ENCODE measurements at places on chromosomes 5 and 9.

DNA sequence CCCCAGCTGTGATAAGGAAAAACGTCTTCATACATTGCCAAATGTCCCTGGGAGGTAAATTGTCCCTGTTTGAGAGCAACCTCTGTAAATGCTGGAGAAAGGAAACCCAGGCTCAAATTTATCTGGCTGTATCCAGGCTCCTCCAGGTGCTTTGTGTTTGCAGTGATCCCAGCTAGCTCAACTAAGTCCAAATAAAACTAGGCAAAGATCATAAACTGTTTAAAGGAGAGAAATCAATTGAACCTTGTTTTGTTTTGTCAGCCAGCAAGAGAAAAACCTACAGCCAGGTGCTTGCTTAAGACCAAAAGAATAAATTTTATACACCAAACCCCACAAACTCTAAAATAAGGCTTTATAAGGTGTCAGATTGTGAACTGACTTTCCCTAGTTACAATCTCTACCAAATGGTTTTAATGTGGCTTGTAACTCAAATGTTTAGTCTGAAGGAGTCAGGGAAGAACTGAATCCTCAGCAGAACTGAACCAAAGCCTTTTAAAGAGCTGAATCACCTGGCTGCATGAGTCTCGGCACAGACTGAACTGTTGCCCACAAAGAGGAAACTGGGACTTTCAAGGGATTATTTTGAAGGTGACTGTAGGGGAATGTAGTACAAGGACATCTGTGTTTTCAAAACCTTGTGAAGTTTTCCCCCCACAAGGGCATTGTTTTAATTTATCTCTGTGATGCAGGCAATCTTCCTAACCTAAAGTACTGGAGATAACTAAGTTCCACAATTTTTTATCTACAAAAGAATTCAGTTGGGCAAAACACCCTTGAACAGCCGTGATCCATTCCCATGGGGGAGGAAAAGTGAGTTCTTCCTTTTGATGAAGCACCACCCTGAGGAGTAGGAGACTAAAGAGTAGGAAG is 201.7 kb upstream of the TARS1 start:
- DNase-seq: no peak

DNA sequence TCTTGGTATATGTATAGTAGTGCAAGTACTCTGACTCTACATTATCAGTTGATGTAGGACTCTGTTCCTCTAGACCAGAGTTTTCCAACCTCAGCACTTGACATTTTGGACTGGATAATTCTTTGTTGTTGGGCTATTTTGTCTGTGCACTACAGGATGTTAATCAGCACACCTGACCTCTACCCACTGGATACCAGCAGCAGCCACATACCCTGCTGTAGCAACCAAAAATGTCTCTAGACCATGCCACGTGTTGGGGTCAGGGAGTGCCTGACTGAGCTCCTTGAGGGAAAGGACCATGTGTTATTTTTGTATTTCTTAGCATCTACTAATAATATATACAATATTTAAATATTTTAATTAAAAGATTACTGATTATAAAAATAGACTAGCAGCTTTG is 42.7 kb downstream of the TNPO1 start:
- DNase-seq: no peak

DNA sequence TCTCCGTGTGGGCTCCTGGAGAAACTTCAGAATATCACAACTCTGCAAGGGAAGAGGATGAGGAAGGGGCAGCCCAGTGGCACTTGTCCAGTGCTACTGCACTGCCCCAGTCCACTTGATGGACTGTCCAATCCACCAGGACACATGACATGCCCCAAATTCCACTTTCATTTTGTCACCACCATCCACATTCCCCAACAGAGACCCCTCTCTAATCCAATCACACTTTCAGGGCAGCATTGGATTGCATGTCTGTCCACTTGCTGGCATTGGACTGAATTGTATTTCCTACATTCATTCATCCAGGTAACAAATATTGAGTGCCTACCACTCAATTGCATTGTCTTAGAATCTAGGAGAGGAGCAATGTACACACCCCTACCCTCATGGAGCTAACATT is 14.8 kb downstream of the HBEGF start:
- DNase-seq: no peak

DNA sequence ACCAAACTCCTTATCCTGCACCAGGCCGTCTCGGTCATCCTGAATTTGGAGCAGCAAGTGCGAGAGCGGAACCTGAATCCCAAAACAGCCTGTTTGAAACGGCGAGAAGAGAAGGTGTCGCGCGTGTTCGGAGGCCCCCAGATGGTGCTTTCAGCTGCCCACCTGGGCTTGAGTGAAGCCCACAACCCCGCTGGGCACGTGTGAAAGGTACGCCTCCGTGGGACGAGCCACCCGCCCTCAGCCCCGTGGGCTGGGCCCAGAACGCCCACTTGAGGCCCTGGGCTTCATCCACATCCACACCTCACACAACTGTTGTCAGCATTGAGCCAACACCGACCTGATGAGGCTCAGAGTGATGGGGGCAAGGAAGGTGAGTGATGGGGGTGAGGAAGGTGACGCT is 72.8 kb downstream of the INSL6 start:
- DNase-seq: no peak

DNA sequence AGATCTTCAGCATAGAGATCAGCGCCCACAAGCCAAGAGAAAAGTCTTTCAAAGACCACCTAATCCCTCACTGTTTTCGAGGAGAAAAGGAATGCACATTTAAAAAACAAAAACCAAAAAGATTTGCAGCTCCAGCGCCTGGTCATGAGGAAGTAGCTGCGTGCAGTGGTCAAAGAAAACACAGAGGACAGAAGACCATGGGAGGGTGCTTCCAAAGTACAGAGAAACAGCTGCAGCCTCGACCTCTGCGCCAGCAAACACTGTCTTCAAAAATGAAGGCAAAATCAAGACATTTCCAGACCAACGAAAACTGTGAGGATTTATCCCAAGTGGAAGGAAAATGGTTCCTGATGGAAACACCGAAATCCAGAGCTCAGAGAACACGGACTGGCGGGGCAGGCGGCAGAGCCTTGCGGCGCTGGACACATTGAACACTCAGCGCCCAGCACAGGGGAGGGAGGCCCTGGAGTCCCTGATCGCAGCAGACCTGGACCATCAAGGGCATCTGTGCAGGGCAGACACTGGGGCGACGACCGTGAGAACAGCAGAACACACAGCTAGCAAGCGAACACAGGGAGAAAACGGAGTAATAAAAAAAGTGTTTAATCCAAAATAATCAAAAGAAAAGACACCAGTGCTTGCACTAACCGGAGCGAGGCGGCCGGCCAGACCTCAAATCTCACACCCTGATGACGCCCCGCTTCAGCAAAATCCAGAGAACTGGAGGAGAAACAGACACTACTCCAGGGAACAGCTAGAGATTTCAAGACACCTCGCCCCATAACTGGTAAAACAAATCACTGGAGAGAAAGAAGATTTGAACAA is 12.6 kb upstream of the SLC12A7 start:
- no peak for DNase-seq

- DNase-seq: no peak
These were observed 4.8 kb downstream of the ANKRD34B start for GRCh38 chr5:80565330-80565729.

GRCh38 chr5:139708877-139709581 is 60.9 kb downstream of the CXXC5 start:
- no peak for DNase-seq

GRCh38 chr9:209143-209758 is 5.4 kb upstream of the DOCK8 start:
- no peak for DNase-seq

GRCh38 chr5:8500426-8500825 is 631.5 kb downstream of the MTRR start:
- no peak for DNase-seq

DNA sequence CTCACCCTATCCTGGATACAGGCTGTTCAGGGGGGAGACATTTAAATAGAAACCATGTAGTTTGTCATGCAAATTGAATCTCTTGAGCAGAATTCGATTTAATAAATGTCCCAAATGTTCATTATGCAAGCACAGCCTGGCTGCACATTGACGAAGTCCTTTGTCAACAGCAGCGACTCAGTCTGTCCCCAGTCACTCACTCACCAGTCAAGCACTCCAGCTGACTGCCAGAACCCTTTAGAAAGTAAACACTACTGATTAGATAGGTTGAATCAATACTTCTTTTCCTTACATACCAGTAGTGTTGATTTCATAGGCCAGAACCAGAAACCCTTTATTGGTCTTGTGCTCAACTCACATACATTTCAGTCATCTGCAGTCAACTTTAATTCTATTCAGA is 27.5 kb downstream of the CDH6 start:
- DNase-seq: no peak

DNA sequence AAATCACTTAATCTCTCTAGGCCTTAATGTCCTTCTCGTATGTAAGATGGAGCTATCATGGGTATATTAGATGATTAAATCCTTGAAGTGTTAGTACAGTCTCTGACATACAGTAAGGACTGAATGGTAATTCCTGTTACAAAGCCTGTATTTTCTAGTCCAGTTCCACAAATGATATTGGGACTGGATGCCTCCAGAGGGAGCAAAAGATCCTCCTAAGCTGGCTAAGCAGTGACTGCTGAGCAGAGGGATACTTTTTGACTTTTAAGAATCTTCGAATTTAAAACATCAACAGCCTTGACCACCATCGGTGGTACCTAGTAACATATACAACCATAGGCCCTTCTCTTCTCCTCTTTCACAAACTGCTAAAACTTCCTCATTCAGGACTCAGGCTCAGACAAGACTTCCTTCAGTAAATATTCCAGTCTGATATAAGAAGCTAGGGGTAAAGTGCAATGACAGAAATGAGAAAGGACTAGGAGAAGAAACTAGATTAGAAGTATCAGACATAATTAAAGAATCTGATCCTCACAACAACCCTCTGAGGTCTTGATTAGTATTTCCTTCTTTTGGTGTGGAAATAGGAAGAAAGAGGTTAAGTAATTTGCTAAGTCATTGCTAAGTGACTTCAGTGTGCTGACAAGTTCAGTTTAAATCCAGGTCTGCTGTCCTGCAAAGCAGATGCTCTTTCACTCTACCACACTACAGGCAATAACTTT is 13.9 kb downstream of the PTAR1 start:
- no peak for DNase-seq

DNA sequence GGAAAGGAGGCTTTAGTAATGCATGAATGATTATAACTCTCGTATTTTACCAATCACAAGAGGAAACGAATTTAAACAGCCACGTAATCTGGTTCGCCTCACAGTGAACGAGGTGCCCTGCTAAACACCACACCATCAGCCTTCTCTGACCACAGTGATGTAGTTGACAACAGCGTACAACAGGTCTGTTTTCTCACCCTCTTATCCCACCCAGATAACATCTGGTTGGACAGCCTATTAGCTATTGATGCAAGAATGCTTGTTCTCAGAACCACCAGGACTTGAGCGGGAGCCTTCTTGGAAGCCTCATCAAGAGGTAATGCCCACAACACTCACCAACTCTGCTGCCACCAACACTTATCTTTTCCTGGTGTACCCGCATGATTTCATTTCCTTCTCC is 23.3 kb downstream of the SLC1A3 start:
- DNase-seq: no peak

DNA sequence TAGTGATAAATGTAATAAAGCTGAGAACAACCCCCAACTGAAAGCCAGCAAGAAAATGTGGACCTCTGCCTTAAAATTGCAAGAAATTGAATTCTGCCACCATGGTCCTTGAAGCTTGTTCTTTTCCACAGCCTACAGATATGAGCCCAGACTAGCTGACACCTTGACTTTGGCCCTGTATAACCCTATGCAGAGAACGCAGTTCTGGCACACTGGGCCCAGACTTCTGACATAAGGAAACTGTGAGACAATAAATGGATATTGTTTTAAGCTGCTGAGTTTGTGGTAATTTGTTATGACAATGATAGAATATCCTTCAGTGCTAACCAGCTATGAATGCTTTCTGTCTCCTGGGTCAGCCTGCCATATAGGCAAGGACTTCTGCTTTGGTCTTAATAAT is 315.6 kb upstream of the RIOK2 start:
- no peak for DNase-seq

DNA sequence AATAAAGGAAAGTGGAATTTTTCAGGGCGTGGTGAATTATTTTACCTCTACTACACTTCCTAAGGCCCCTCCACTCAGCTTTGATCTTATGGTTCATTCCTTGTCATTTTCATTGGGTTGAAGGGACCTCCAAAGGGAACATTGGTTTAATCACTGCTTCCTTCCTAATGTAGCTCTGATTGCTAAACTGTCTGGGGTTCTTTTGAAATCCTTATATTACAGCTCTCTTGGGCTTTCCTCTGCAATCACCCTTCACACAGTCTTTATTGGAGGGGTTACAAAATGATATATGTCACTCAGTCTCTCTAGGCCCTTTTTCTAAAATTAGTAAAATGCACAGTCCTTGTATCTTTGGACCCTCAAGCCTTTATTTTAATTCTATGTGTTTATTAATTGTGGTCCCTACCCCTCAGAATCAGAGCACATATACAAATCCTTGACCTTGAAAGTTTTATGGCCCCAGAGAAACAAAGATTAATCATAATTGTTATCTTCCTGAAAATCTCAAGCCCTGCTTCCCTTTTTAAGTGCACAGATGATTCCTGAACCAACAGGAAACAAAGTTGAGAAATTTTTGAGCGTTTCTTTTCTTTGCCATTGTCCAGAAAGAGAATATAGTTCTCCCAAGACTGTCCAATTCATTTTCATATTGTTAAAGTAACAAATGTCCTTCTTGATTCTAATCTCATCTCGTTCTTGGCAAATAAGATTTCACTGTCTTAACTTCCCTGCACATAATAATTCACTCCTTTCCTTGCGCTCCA is 330.0 kb downstream of the ARRDC3 start:
- no peak for DNase-seq

GRCh38 chr5:167871091-167871490 is 420.4 kb upstream of the WWC1 start:
- DNase-seq: no peak

DNA sequence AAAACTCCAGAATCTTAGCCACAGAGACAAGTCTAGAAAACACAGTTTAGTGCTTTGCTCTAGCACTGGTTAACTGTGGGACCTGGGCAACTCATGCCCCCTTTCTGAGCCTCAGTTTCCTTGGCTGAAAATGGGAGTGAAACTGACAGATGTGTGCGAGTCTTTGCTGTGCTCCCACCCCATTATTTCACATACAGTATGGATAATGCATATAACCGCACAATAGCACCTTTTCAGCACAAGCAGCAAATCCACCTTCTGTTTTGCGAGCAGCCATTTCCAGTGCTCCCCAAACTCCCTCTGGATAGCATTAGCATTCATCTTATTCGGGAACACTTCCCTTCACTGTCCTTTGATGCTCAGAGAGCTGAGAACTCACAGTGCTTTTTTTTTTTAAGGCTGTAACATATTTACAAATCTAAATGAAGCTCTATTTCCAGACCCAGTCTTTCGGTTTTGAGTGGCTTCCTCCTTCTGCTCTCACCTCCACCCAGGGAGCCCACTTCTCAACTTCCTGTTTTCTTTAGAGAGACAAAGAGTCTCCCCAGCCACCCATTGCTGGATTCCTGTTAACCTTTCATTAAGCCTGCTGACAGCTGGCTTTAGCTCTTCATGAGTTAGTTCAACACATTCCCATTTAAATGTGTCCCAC is 49.2 kb downstream of the TIMD4 start:
- DNase-seq: no peak

DNA sequence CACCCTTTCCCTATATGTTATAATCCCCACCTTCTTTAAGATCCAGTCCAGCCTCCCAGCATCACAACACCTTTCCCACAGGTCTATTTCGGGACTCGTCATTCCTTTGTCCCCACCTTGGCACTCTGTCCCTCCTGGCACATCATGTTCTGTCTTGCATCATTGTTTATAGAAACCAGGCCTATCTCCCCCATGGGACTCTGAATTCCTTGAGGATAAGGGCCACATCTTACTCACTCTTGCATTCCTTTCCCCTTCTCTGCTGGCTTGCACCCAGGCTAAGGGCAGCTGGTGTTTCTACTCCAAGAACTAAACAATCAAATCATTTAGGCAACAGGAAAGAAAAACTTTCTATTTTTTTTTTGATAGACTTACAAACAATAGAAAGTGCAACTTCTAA is 205.7 kb downstream of the AGTPBP1 start:
- no peak for DNase-seq
